ENCODE measurements at places on chromosomes 6 and 20. TPM values are rescaled to one million over a fixed set of nuclear protein-coding genes. Genes with fewer than 3 reads are reported as not detected.

DNA sequence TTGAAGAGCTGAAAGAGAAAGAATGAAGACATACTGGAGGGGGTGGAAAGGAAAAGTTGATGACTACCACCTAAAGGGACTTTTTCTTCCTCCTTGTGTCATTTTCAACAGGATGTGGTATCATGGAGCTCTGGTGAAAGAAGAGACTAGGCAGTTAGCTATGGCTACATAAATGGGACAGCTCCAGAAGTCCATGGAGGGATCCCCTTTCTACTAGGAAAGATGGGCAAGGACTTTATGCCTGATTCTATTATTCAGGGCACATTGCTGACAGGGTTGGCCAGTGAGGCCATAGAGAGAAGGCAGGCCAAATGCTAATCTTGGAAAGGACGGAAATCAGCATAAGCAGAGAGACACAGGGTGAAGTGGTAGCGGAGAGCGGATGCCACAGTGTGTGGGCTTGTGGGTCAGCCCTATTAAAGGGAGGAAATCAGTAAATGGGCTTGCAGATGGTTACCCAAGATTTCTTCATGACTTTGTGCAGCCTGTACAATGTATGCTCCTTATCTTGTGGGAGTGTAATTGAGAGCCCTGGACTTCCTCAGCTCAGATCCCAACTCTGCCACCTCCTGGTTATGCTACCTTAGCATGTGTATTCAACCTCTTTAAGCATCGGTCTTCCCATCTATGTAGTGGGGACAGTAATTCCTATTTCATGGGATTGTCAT, 77.4 kb upstream of the TMEM170B start:
- DNase-seq = no peak

- DNase-seq = no peak
These were observed 114.9 kb downstream of the AKAP7 start for GRCh38 chr6:131250122-131250521.

DNA sequence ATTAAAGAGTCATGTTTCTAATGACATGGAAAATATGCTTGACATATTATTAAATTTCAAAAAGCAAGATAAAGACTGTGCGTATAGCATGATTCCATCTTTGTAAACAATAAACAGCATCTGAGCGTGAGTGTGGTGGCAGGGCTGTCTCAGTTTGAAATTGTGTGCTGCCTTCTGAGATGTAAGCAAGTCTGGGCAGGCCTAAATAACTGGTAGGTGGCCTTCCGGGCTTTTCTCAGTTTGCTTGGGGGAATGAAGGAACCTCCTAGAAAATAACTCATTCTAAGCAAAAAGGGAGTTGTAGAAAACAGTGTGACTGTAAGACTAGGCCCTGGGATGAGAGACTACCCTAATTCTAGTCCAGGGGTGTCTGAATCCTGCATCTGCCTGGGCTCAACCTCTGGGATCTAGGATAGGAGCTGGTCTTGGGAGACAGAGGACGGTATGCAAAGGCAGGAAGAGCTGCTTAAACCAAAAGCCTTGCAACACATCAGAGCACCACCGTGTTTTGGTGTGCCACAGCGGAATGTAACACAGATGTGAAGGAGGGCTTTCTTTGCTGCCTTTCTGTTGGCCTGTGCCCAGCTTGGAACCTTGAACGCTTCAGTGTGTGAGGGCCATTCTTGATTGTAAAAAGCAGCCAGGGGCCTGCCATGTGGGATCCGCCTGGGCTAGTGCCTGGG, 63.5 kb upstream of the L3MBTL3 start:
- no peak for DNase-seq

GRCh38 chr6:65538644-65539043, 168.4 kb downstream of the EYS start:
- DNase-seq = no peak

GRCh38 chr6:319177-320131, 27.2 kb downstream of the DUSP22 start:
- no peak for DNase-seq

DNA sequence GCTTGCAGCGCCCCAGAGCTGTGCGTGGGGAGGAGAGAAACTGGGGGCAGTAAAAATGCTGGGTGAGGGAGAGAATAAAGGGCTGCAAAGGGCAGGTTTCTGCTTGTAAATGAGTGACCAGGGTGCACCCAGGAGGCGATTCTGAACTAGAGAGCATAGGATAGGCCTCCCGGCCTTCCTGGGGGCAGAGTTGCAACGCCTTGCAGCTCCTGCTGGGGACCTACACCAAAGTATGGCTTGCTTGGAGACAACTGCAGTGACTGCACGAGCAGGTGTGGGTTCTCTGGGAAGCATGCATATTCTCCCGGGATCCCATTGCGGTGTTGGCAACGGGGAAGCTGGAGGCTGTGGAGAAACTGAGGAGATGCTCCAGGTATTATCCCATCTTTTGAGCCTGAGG, 111.6 kb upstream of the SPACA1 start:
- DNase-seq = no peak

DNA sequence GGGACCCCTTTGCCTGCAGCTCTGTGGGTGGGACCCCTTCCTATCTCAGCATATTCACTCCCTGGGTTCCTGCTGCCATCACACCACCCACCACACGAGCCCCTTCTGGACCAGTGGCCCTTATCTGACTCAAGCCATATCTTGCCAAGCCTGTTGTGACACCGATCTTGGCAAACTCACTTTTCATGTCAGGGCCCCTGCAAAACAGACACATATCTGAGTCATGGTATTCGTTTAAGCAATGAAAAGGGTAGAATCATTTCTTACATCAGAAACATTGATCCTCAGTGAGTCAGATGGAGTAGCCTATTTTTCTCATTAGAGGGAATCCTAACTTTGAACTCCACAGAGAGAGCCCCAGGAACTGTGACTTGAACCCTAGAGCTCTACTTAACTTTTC, 10.6 kb downstream of the RAET1E start:
- DNase-seq = no peak

GRCh38 chr6:88302769-88303225, 136.7 kb upstream of the CNR1 start:
- DNase-seq = no peak

Gene GHRH
- total RNA-seq = not detected

Gene RWDD1
- 48.2 TPM for total RNA-seq

Measured in T-helper 17 cell (primary cell).